Stimulated activated CD4-positive, alpha-beta T cell treated with anti-CD3 and anti-CD28 coated beads, Interleukin-15, amount 100 ng/mL, for 1 hour (primary cell): ENCODE measurements at places on chromosomes 6 and 20.

DNA sequence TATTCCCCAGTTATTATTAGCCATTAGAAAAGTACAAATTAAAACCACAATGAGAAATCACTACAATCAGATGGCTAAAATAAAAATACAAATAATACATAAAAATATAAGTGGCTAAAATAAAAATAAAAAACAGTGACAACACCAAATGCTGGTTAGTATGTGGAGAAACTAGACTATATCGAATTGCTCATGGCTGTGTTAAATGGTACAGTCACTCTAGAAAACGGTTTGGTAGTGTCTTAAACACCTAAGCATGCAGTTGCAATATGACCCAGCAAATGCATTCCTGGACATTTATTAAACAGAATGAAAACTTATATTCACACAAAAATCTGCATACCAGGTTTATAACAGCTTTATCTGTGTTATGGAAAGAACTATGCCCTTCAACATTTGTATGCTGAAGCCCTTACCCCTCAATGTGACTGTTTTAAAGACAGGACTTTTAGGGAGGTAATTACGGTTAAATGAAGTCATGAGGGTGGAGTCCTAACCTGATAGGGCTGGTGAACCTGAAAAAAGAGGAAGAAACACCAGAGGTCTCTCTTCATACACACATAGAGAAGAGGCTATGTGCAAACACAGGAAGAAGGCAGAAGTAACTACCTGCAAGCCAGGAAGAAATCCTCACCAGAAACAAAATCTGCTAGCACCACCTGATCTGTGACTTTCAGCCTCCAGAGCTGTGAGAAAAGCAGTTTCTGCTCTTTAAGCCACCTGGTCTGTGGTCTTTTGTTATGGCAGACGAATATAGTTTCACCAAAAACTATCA is 84.9 kb downstream of the ASCC3 start:
- DNase-seq = no peak

DNA sequence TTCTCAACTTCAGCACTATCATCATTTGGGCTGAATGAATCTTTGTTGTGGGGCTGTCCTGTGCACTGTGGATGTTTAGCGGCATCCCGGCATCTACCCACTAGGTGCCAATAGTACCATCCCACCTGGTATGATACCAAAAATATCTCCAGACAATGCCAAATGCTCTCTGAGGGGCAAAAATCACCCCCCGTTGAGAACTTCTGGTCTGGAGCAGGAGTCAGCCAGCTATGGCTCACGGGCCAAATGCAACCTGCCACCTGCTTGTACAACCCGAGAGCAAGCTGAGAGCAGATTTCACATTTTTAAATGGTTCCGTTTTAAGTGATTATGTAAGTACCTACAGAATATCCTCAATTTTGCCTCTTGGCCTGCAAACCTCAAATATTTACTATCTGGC is 26.8 kb downstream of the KCNB1 start:
- no peak for DNase-seq

- DNase-seq = no peak
These were observed 259.4 kb upstream of the STXBP5 start for GRCh38 chr6:146944809-146945208.

DNA sequence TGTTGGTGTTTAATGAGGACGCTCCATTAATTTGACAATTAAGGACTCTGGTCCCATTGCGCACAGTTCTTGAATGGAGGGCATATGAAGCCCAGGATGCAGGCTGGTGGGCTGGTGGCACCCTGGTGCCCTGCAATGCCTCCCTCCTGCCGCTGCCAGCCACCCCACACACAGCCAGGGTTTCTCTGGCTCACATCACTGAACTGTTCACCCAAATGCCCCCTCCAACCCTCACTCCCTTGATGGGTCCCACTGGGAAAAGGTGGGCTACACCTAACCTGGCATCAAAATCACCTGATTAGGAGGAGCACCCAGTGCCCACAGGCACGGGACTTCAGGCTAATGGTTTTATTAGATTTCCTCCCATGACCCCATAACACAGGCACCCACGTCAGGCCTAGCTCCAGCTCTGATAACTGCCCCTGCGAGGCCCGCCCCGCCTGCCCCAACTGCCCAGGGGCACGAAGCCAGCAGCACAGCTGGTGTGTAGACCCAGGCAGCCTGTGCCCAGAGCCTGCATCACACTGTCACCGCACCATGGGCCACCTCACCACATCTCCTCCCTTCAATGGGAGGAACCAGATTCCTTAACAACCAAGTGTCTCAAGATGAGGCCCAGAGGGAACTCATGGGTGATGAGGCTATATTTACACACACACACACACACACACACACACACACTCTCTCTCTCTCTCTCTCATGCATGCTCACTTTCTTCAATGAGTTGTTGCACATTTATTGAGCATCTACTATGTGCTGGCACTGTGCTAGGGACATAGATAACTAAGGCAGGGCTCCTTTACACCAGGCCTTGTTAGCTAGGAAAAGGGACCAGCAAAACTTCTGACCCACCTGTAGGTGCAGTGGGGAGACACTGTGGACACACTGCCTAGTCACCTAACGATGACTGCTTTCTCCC is 107.3 kb downstream of the NOL4L start:
- DNase-seq = no peak

DNA sequence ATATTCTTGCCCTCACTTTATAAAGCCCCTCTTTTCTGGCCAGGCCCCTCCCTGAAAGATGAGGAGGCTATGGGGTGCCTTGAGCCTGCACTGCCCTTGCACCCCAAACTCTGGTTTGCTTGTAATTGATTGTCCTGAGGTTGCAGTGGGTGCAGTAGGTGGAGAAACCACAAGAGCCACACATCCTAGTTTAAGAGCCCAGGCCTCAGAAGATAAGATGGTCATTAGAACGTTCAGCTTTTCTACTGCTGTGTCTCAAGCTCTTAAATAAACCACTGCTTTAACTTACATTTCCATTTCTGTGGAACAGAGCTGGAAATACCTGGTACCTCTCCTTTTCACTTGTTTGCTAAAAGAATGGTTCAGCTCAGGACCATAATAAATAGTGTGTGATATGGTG is 9.0 kb downstream of the MRAP2 start:
- no peak for DNase-seq

DNA sequence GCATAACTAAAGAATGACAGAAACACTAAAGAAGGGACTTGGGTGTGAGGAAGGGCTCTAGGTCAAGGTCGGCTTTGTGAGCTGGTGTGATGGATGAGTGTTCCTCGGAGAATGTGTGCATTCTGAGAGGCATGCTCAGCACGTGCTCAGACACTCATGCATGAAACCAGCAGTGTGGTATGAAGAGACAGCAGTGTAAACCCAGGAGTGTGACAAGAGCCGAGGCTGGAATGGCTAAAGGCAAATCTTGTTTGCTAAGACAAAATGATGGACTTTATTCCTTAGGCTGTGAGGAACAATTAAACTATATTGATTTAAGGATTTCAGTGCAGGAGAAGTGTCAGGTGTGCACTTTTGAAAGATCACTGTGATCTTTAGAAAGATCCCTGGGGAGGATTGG is 107.4 kb upstream of the MAP7 start:
- no peak for DNase-seq

DNA sequence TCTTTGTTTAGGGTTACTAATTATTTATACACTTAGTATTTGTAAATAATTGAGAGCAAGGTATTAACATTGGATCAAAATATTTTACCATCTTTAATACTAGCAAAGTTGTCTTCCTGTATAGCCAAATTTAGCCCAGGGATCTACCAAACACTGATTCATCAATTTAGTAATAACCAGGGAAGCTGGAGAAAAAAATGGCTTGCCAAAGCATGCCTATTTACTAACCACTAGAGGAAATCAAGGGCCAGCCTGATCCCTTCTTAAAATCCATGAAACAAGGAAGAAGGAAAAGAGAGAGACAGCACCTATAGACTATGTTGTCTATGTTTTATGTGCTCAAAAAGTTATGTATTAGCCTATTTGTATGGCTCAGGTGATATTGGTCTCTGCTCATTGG is 450.3 kb upstream of the GJE1 start:
- no peak for DNase-seq

GRCh38 chr20:46954490-46955038 is 59.9 kb downstream of the EYA2 start:
- no peak for DNase-seq

GRCh38 chr6:113481458-113481857 is 375.7 kb upstream of the MARCKS start:
- DNase-seq = no peak

DNA sequence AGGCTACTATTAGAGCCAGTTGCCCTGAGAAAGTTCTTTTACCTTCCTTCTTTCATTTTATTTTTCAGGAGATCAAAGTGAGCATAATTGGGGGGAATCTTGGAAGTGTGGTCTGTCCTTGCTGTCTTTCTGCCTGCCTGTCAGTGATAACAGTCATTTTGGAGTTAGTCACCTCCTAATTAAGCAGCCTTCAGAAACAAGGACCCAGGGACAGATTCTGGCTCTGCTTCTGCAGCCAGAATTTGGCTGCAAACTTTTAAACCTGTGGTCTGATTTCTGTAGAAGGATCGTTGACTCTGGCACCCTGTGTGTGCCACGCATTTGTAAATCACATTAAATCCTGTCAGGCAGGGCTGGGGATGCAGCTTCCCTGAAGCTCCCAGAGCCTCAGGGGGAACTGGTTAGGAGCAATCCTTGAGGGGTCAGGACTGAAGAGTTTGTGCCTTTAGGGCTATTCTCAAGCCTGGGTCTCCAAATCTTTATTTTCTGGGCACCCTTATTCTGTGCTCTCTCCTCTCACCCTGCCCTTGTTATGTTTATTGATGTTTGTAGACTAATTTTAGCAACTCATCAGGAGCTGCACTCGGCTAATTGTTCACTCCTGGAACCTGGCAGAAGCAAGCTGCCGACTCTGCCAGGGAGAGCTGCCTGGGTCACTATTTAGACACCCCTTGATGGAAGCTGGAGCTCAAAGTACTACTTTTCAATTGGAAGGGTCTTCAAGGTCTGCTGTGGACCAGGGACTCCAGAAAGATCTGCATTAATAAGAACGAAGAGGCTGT is 6.8 kb downstream of the NOX3 start:
- no peak for DNase-seq

GRCh38 chr20:49466114-49466912 is 16.2 kb downstream of the KCNB1 start:
- no peak for DNase-seq

DNA sequence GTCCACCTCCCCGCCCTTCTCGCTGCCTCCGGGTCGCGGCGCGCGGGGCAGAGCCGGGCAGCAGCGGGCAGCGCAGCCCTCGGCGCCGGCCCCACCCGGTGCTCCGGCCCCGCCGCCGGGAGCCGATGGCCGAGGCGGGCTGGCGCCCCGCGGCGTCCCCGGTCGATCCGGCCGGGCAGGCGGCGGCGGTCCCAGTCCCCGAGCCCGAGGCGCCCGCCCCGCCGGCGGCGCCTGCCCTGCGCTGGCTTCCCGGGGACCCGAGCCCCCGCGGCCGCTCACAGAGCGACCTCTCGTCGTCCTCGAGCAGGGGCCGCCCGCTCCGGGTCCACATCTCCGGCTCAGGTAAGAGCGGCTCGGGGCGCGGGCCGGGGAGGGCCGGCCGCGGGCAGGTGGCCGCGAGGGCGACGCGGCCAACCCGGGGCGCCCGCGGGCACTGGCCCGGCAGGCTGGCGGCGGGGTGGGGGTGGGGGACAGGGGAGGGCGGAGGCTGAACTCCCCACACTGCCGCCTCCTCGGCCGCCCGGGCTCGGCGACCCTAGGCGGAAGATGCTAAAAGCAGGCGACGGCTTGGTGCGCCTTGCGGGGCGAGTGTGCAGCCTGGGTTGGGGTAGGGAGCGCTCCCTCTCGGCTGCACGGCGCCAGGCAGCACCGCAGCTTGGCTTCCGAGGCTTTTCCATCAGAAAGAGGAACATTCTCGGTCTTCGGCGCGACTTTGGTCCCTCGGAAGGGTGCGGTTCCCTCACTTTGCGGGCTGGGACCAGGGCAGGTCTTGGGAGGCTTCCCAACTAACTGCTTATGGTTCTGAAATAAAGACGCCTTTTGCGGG is 25.6 kb upstream of the FUCA2 start:
- peak; percentile 27 for DNase-seq

DNA sequence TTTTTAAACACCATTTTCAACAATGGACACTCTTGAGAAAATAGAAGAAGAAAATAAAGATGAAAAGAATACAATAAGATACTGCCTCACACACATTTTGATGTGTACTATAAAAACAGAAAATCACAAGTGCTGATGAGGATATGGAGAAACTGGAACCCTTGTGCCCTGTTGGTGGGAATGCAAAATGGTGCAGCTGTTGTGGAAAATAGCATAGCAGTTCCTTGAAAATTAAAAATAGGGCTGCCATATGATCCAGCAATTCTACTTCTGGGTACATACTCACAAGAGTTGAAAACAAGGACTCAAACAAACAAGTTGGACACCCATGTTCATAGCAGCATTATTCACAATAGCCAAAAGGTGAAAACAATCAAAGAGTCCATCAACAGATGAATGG is 173.0 kb downstream of the KIF16B start:
- DNase-seq = no peak

GRCh38 chr20:24379484-24379927 is 89.9 kb upstream of the SYNDIG1 start:
- DNase-seq = no peak

DNA sequence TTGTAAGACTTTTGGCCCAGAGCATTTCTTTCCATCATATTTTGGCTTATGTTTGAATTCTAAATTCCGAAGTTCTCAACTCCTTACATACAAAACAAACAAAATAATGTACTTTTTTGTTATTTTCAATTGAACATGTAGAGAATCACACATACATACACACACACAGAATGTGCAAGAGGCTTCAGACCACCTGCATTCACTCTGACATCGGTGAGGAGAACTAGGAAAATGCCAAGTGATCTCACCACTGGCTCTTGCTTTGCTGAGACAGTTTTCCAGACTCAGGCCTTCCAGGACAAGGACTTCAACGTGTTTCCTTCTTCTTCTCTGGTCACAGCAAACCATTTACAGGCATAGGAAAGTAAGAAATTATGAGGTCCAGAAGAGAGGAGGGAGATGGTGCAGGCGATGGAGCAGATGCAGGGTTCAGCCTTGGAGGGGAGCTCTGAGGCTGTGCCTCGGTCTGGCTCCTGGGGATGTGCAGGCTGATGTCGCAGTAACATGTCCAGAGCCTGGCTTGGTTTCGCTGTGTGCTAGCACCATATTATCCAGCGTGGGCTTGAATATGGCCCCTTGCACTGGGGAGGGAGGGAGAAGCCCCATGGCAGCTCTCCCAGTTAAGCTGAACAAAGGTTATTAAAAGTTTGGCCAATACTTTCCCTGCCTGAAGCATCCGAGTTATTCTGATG is 93.4 kb downstream of the DACT2 start:
- DNase-seq = no peak

GRCh38 chr20:22352019-22352418 is 232.4 kb downstream of the FOXA2 start:
- DNase-seq = no peak
